ENCODE measurements at places on chromosomes 7 and 10.

GRCh38 chr10:24762161-24762924, 38.7 kb upstream of the ARHGAP21 start:
- DNase-seq, result no peak

DNA sequence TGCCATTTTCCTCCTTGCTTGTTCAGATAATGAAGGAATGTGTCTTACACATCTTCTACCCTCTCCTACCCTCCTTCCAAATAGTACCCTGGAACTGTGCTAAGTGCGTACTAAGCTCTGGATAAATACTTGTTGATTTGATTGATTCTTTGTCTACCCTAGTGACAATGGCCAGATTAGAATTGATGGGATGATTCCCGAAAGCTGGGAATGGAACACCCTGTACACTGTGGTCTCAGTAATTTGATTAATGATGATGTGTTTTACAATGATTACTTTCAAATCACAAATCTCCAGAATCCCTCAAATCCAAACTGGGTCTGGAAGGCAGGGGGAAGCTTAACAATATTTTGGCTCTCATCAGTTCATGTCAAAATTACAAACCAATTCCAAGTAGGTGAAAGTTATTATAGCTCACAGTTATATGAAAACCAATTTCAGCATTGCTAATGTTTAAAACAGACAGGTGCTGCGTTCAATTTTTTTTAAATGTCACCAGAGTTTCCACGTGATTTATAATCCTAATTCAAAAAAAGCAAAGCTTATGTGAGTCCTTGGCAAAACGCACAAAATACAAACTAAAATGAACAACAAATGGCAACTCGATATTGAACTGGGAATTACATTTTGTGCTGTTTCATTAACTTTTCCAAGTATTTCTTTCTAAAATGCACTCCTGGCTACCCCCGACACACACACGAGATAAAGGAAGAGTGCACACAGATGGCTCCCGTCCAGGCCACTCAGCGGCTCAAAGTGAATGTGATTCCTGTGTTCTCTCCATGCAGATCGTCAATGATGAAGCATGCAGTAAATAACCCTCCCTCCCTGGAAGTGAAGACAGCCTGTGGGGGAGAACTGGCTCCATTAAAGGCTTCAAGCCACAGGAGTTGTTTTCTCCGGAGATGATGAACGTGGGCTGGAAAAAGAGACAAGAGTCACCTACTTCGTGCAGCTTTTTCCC, 21.7 kb upstream of the ADRB1 start:
- DNase-seq, result no peak

DNA sequence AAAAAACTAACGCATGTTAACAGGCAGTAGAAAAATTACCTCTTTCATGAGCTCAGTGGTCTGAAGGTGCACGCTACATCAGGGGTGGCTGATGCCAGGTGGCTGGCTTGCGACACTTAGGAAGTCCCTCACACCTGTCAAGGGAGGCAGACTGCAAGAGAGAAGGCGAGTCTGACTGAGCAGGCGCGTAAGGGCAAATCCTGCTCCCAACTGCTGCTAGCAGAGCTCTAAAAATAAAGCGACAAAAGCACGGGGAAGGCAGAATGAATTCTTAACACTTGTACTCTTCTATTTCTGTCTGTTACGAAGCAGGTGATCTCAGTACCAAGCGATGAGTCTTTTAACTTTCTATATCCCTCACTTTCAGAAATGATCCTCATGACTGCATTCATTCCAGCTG, 33.1 kb downstream of the CACNA2D1 start:
- no peak for DNase-seq

- DNase-seq, result no peak
Observed at GRCh38 chr7:45391618-45392451, 182.3 kb upstream of the ADCY1 start.

DNA sequence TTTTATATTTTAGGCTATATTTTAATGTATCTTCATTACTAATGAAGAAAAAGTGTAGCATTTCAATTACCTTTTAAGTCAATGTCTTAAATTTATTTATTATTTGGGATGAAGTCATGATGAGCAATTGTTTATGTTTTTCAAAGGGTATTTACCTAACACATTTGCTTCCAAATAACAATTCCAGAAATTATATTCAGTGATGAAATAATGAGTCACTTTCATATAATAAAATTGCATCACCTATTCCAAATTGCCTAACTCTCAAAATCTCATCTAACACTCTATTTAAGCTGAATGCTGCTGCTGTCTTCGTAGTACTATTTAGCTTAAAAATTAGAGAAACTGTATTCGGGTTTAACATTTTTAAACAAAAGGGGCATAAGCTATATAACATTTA, 97.7 kb downstream of the PRKG1 start:
- no peak for DNase-seq

DNA sequence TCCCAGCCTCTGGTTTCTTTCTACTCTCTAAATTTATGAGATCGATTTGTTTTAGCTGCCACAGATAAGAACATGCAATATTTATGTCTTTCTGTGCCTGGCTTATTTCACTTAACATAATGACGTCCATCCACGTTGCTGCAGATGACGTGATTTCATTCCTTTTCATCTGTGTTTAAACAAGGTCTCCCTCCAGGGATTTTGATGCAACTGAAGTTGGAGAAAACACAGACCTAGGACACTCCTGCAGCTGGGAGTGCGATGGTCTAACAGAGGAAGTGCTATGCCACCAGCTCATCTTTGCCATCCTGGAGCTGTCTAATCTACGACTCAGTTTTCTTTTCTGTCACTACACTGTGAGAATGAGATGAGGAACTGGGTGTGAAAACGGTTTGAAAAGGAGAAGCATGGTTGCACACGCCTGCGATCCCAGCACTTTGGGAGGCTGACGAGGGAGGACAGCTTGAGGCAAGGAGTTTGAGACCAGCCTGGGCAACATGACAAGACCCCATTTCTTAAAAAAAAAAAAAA, 1.5 kb upstream of the KCTD7 start:
- DNase-seq, result no peak

DNA sequence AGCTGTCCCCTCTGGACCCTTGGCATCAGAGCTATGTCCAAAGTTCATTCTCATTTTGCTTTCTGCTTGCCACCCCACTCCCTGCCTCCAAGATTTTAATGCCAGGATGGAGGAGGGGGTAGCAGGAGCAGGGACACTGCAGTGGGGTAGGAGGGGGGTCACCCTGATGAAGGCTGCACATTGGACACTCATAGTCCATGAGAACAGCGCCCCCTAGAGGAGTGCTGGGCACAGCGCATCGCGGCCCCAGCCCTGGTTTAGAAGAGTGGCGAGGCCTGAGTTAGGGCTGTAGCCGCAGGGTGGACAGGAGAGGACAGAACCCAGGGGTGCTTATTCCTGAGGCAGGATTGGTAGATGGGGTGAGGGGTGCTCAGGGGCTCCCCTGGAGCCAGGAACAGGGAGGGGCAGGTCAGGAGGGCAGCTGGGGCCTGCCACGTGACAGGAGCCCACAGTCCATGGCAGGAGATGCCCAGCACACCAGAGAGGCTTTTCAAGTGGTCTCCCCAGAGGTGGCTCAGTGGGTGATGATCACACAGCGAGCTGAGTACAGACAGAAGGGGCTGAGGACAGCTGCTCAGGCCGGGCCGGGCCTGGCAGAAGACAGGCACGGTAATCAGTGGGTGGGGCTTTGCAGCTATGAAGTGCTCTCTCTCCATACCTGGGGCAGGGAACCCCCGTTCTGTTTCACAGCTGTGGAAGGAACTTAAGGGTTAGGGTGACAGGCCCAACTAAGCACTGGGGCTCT, 71.4 kb downstream of the NEURL1 start:
- peak; percentile 56 for DNase-seq

DNA sequence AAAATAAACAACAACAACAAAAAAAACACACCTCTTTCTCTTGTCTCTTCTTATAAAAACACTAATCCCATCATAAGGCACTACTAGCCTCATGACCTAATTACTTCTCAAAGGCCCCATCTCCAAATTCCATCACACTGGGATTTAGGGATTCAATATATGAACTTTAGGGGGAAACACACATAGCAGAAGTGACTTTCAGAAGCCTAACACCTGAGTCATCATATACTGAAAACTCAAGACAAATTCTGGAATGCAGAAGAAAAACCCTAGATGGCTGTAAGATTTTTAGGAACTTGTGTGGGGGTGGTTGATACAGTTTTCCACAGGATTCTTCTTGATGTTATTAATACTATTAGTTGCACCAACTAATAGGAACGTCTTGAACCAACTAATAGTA, 33.7 kb upstream of the CSTF2T start:
- DNase-seq, result no peak

GRCh38 chr10:10508211-10508610, 509.5 kb upstream of the CELF2 start:
- DNase-seq, result no peak

DNA sequence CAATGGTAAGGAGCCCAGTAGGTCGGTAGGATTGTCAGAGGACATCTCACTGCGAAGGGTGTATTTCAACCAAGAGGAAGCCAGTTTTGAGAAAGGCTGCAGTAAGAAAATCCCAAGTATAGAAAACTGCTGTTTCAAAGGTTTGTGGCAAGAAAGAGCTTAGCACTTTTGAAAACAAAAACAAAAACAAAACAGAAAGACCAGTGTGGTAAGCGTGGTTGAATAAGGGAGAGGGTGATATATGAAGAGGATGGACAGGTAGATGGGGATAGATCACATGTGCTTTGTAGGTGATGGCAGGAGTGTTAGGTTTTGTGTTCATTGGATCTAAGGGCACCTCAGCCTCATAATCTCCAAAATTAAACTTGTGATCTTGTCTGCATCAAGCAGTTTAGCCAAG, 141.6 kb upstream of the WNT16 start:
- DNase-seq, result no peak

DNA sequence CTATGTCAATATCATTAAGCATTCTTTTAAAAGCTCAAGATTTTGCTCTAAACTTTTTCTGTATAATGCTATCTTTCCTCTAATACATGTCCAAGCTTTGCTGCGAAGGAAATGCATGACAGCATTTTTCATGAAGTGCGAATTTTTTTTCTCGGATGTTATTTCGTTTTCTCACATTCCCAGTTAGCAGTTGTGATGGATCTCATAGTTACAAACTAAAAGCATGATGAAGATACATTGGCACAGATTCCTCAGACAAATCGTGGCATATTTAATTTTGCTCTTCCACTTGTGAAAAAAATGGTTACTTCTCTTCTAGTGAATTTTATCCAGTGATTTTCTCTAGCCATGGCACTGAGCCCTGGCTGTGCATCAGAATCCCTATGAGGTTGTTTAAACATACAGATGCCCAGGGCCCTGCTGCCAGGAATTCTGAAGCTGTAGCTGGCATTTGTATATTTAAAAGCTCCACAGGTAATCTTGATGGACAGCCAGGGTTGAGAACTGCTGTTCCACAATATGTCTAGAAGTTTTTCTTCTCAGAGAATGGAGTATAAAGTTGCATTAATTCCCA, 299.8 kb upstream of the NEBL start:
- no peak for DNase-seq

DNA sequence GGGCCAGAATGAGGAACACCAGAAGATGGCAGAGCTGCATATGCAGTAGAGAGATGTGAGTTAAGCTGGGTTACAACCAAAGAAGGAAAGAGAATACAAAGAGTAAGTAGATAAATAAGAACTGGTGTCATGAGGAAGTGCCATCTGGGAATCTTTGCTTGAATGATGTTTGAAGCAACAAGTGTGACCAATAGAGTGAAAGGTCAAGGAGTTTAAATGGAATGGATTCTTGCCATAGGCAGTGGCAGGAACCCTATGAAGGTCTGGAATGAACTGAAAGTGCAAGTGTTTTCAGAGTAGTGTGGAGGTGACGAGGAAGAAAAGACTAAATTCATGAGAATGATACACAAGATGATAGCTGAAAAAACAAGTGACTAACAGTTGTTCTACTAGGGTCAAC, 21.6 kb downstream of the MEST start:
- DNase-seq, result no peak

DNA sequence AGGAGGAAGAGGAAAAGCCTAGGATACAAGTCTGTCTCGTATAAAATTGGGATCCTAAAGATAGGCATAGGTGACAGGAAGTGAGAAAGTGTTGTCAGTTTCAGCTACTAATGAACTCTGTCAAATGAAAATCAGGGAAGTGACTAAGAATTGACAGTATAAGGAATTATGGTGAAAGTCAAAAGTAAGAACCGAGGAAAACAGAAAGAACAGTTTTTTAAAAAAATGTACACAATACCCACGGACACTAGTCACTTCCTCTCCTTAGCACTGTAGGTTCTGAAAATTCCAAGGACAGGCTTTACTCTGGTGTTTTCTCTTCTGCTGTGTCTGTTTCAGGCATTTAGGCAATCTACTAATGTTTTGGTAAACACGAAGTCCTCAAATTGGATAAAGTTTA, 42.3 kb downstream of the ATAD1 start:
- DNase-seq, result no peak

GRCh38 chr7:22114440-22114981, 168.8 kb upstream of the CDCA7L start:
- no peak for DNase-seq

DNA sequence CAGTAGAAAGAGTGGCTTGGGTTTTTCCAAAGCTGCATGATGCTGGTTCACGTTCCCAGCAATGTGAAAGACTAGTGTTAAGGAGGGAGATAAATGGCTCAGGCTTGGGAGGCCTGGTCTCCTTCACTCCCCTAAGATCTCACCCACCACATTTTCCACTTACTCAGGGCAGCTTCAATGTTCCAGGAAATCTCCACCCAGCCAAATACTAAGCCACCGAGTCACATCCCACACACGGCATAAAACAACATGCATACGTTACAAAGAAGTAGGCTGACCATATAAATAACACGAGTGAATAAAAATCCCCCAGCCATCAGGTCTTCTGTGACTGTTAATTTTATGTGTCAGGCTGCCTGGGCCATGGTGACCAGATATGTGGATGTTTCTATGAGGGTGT, 303.5 kb downstream of the SFMBT2 start:
- DNase-seq, result no peak

GRCh38 chr10:123501148-123501547, 165.0 kb upstream of the GPR26 start:
- no peak for DNase-seq

GRCh38 chr7:98729121-98729520, 112.0 kb downstream of the NPTX2 start:
- no peak for DNase-seq

DNA sequence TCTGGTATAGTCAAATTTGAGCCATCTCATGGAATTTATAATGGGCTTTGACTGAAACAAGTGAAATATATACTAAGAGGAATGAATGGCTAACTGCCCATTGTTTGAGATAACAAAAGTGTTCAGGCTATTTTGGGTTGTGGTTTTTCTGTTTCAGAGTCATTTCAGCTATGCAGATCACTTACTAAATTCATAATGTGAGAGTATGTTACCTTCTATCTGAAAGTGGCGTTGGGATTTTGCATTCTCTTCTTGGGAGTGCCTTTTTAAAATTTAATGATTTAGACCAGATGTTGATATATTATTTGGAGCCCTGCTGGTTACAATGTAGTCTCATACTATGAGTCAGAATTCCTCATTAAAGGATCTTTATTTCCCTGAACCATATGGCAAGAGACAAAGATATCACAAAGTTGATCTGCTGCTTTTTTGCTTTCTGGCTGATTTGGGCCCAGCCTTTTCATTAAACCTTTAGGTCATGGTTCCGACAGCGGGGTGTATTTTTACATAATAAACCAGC, 10.4 kb downstream of the VCL start:
- DNase-seq, result no peak
